ENCODE measurements at places on chromosomes 3 and 15.

- DNase-seq: no peak
Measured at GRCh38 chr3:191348098-191348497, 17.8 kb upstream of the UTS2B start.

GRCh38 chr15:70049701-70050301, 47.9 kb downstream of the TLE3 start:
- DNase-seq: no peak

GRCh38 chr15:101435761-101436160, 53.7 kb downstream of the PCSK6 start:
- no peak for DNase-seq

GRCh38 chr3:113287803-113288648, 76.7 kb downstream of the BOC start:
- DNase-seq: peak; percentile 51

GRCh38 chr3:117586161-117586560, 876.6 kb downstream of the TUSC7 start:
- no peak for DNase-seq

DNA sequence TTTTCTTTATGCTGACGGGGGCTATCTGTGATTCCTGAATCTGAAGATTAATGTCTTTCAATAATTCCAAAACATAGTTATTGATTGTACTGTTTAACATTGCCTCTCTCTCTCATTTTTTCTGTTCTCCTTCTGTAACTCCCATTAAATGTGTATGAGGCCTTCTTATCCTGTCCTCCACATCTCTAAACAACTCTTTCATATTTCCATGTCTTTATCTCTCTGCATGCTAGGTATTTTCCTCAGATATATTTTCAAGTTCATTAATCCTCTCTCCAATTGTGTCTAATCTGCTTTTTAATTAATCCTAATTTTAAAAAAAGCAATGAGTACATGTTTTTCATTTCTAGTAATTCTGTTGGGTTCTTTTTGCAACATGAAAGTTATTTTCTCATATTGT, 173.2 kb downstream of the TLE3 start:
- DNase-seq: no peak

DNA sequence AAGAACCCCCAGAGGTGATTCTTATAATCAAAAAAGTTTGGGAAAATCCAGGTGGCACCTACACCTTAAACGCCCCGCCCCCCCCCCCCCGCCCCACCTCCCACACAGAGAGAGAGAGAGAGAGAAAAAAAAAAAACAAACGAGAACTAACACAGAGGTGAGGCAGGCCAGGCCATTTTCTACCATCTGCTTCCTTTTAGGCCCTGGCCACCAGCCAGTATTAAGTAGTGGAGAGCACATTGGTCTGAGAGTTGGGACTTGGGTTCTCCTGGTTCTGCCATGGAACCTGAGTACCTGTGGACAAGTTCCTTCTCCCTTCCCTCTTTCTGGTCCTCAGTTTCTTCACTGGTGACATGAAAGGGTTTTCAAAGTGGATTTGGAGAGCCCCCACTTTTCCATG, 60.6 kb downstream of the SLC6A11 start:
- no peak for DNase-seq

GRCh38 chr15:56824175-56824574, 90.9 kb upstream of the ZNF280D start:
- DNase-seq: no peak

GRCh38 chr15:99467853-99468464, 97.8 kb upstream of the MEF2A start:
- no peak for DNase-seq

DNA sequence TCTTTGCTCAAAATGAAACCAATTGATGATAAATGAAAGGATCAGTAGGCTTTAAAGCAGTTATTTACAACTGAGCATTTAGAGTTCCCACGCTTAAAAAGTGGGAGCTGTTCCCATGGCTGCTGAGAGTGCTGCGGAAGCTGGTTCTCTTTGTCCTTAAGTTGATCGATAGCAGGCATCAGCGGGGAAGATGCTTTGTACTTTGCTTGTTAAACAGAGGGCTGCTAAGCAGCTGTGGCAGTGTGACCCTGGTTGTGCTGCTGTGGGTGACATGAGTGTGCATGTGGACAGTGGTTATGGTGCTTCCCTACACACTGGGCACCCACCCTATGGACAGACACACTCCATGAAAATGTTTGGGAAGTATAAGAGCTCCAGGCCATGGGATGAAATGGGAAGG, 96.3 kb downstream of the PTPRG start:
- no peak for DNase-seq

DNA sequence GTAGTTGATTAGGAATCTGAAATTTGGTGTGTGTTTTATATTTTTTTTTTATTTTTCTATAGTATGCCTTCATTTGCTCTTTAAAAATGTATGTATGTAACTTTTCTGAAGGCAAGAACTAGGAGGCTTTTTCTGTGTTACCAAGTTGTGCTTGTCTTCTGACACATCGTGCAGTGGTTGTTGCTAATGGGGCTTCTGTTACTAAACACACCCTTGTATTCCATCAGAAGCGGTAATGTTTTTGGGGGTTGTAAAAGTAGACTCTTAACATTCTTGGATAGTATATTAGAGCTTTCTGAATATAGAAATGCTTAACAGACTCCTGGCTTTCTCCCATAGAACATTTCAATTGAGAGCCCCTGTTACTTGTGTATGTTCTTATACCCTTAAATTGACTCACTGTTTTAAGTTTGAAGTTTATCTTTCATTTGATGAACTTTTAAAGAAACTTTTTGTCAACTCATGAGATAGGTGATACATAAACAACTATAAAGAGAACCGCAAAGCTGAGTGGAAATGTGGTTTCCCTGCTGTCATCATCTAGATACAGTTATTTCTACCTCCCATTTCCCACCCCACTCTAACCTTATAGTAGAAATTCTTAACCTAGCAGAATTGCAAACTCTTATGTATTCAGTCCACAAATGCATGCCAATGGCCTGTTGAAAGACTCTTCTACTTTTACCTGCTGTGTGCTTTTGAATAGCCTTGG, 2.5 kb downstream of the TIPARP start:
- peak; percentile 20 for DNase-seq

DNA sequence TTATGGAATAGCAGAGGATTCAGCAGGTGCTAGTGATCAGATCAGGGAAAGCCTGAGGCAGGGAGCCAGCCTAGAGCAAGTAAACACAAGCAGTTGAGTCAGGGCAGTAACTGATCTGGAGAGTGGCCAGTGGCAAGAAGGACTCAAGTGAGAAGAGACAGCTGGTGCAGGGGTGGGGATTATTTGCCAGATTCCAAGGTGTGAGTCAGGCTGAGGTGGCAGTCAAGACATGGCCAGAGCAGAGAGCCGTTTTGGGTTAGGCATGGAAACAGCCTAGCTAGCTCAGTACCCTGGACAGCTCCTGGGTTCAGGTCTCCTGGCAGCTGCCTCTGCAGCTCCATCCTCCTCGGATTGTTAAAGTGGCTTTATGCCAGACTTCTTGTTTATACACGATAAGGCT, 281.9 kb upstream of the ONECUT1 start:
- DNase-seq: no peak

DNA sequence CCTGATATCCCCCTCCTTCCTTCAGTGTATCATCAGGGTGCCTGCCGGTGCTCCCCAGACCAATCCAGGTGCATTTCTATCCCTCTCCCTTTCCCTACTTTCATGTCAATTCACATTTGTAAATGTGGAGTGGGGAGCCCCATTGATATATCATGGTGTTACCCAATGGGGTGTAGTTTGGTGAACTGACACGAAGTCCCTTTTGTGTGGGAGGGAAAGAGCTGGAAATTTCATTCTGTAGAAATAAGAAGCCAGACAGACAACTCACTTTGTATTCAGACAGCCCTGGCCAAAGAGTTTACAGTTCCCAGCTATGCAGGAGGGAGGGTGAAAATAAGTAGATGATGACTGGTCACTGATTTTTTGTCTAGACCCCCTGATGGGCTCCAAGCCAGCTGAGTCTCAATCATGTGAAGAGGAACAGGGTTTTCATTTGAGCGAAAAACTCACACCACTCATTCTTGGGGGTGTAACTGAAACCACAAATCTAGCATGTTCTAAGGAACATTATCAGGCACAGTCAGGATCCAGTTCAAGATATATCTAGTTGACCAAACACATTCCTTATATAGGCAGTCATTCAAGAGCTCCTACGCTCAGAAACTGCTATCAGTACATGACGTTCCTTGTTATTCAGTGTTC, 58.9 kb downstream of the LMCD1 start:
- DNase-seq: no peak

- no peak for DNase-seq
Measured at GRCh38 chr15:92520914-92521623, 127.4 kb downstream of the ST8SIA2 start.

DNA sequence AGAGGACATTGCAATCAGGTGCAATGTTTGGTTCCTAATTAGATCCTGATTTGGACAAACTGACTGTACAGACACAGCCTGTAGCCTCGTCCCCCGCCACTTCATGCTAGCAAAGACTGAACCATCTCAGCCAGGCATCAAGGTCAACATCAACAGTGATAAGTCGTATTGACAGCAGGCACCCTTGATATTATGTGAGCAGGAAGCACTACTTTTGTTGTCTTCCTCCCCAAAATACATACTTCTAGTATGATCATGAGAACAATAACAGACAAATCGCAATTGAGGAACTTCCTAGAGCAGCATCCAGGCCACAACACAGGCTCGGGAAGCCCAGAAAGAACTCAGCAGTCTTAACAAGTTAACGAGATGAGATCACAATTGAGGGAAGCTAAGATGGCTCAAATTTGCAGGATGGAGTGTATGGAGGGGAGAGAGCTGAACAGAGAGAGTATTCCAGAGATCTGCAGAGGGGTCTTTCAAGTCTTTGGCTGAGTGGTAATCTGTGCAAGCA, 20.4 kb downstream of the TGM5 start:
- no peak for DNase-seq

- peak; percentile 10 for DNase-seq
Measured at GRCh38 chr3:105367063-105367405, 325 bp downstream of the ALCAM start.

DNA sequence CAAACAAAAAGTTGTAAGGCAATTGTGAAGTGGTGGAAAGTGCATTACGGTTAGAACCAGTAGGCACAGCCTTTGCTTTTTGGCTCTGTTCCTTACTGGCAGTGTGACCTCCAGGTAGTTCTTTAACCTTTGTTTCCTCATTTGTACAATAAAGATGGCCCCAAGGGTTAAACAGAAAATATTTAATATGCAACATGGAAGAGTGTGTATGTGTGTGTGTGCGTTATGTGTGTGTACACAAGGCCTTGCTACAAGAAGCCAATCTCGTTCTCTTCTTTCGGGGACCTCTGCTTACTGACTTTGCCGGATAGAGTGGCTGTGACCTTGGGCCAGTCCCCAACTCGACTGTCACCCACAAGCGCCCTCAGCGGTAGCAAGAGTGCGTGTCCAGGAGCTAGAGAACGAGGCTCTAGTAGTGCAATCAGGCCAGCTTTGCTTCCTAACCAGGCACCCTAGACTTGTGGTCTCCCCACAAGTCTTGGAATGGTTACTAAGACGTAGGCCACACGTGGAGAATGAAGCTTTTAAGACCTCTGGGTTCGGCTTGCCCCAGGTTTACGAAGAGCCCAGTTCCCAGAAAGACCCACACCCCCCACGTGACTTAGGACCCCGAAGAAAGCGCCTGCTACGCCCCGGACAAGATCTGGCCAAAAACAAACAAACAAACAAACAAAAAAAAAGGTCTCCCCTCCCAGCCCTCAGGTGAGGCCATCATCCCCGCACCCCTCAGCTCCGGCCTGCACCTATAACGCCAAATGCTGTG, 593 bp downstream of the CIAO2A start:
- DNase-seq: no peak

DNA sequence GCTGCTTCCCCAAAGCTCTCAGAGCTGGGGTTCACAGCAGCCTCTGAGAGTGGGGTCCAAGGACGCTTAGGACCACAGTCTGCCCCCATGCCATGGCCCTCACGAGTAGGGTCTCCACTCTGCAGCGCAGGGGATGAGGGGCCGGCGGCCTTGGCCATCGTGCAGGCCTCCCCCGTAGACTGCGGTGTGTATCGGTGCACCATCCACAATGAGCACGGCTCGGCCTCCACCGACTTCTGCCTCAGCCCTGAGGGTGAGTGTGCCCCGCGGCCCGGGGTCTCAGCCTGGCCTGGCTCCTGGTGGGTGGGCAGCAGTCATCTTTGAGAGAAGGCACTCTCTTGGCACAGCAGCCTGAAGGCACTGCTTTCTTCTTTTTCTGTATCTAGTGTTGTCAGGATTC, 24.8 kb upstream of the SLC28A1 start:
- DNase-seq: no peak

GRCh38 chr3:4528819-4529600, 35.9 kb downstream of the ITPR1 start:
- no peak for DNase-seq

DNA sequence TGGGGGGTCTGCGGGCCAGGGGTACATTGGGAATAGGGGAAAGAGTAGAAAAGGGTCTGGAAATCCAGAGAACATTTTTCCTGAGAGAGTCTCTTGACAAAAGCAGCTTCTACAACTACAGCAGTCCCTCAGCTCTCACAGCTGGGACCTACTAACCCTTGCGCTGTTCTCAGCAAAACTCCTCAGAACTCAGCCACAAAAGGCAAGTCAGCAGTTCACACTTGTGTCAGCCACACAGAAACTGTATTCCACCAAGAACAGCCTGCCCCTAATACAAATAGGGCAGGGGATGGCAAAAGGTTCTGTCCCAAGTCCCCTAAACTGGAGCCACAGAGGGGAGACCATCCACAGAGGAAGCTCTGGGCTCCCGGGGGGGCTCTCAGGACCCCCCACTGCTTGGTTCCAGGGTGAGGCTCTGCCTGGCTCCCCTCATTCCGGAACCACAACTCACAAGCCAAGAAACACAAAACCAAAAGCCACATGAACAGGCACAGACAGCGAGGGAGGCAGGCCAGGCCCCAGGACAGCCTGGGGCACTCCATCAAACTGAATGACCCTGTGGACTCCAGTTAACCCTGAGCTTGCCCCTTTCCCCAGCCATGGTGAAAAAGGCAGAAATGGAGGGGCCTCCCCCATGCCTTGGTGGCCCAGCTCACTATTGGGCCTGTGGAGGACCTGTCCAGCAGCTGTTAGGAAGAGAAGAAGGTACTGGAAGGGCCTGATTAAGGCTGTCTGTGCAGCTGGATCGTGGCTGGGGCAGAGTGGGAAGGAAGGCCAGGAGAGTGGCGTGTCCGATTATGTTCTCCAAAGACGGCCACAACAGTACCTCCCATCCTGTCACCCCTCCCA, 162.0 kb downstream of the CHSY1 start:
- no peak for DNase-seq

DNA sequence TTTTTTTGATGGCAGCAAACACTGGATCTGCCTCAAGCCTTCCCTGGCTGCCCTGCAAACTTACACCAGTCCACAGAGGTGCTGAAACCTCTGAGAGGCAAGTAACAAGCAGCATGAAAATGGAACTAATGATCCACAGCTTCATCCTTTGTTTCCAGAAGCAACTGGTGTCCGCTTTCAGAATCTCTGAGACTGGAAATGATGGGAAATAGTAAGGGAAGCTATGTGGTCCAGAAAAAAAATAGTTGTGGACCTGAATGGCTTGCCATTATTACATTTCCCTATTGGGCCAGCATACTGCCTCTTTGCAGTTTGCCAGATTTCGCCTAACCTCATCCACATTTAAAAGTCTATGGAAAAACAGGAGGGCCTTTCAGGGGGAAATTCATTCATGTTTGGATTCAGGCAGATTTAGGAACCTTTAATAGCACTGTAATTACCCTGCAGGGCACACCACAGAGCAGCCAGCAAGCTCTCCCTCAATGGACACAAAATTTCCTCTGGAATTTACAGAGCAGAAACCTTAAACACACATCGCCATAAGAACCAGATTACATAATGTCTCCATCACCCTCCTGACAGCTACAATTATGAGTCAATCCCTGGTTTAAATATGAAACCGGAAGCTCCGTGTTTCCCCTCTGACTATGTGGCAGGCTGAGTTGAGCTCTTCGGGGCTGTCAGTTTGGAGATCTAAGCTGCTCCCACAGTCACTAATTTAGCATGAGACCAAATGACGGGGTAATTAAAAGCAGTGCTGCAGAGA, 134.4 kb downstream of the TMCO5A start:
- DNase-seq: no peak
